Muscle of leg (tissue), 16 donors: ENCODE measurements at places on chromosomes 2 and 18.

DNA sequence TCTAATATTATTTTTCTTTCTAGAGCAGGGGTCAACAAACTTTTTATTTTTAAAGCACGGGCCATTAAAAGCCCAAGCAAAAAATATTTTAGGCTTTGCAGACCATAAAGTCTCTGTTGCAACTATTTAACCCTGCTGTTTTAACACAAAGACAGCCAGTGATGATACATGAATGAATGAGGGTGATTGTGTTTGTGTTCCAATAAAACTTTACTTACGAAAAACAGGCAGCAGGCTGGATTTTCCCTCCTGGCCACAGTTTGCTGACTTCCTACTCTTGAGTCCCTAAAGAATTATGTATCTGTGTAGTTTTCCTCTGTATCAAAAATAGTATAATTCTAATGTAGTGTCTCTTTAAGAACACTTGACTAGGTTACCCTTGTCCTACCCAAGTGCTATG lies 402.0 kb downstream of the ADCYAP1 start:
- H3K27ac ChIP-seq, result no peak overlapping the region
- H3K4me3 ChIP-seq, result no peak overlapping the region
- no peaks in the 10 kb centered on the region for H3K36me3 ChIP-seq
- no peaks in the 10 kb centered on the region for H3K27me3 ChIP-seq

GRCh38 chr18:60663060-60663989 lies 290.8 kb upstream of the MC4R start:
- no peaks in the 10 kb centered on the region for H3K27me3 ChIP-seq
- no peak overlapping the region for H3K27ac ChIP-seq
- no peak for DNase-seq
- no peaks in the 10 kb centered on the region for H3K4me1 ChIP-seq
- H3K4me3 ChIP-seq, result no peak overlapping the region
- H3K36me3 ChIP-seq, result no peaks in the 10 kb centered on the region

- no peaks in the 10 kb centered on the region for H3K36me3 ChIP-seq
- H3K27ac ChIP-seq, result no peak overlapping the region
- no peaks in the 10 kb centered on the region for H3K27me3 ChIP-seq
- H3K4me3 ChIP-seq, result no peak overlapping the region
Observed at GRCh38 chr2:215454519-215455246, 18.8 kb upstream of the FN1 start.

DNA sequence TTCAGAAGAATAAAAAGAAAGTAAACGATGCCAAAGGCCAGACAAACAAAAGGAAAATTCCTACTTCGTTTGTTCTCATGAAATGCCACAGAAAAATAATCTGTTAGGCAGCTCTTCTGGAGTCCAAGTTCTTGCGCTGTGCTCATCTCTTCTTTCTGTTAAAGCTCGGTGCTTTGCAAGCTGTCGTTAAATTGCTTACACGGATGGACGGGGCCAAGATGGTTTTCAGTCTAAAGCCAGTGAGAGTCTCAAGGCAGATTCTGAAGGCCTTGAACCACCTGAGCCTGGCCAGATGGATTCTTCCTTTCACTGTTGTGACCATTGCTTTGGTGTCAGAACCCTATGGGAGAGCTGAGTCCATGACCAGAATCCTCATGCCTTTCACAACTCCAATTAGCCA lies 97.6 kb upstream of the RMDN2 start:
- H3K36me3 ChIP-seq, result no peaks in the 10 kb centered on the region
- no peak for DNase-seq
- no peak overlapping the region for H3K4me3 ChIP-seq
- no peak overlapping the region for H3K27ac ChIP-seq
- H3K4me1 ChIP-seq, result peaks cover 30% of the 10 kb centered on the region
- H3K27me3 ChIP-seq, result no peaks in the 10 kb centered on the region

DNA sequence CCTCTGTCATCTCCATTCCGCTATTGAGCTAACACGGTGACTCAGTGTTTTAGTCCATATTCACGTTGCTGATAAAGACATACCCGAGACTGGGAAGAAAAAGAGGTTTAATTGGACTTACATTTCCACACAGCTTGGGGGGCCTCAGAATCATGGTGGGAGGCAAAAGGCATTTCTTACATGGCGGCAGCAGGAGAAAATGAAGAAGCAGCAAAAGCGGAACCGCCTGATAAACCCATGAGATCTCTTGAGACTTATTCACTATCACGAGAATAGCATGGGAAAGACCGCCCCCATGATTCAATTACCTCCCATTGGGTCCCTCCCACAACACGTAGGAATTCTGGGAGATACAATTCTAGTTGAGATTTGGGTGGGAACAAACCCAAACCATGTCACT lies 22.6 kb upstream of the CXXC1 start:
- H3K36me3 ChIP-seq, result no peaks in the 10 kb centered on the region
- peaks cover 5% of the 10 kb centered on the region for H3K27me3 ChIP-seq
- DNase-seq, result no peak
- H3K4me3 ChIP-seq, result no peak overlapping the region
- H3K27ac ChIP-seq, result no peak overlapping the region
- peaks cover 6% of the 10 kb centered on the region for H3K4me1 ChIP-seq

- no peaks in the 10 kb centered on the region for H3K27me3 ChIP-seq
- no peak overlapping the region for H3K4me3 ChIP-seq
- DNase-seq, result no peak
- H3K36me3 ChIP-seq, result no peaks in the 10 kb centered on the region
Observed at GRCh38 chr2:67346718-67347407, 50.3 kb upstream of the ETAA1 start.

DNA sequence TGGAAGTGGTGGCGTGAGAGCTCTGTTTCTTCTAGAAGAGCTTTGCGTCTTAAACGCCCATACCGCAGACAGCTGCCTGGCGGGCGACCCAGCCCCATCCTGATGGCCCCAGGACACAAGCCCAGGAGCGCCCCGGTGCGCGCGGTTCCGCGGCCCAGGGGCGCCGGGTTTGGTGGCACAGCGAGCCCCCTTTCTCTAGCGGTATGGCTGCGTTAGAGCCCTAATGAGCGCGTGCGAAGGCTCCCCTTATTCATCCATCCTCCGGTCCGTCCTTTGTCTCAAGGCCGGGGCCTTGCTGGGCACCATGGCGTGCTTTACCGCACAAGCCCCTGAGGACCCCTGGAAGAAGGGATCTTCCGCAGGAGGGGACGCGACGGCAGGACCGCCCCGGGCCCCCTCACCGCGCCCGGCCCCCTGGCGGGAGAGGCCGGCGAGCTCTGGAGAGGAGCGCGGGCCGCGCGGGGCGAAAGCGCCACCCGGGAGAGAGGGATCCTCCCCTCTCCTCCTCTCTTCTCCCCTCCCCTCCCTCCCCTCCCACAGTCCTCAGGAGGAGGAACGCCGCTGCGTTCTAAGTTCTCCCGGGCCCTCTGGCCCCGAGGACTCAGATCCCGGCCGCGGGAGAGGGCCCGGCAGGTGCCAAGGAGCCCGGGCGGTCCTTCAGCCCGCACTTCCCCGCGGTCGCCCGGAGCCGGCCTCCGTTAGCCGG lies 626 bp upstream of the SLC1A4 start:
- peak overlapping the region; percentile 60 for H3K4me3 ChIP-seq
- no peaks in the 10 kb centered on the region for H3K27me3 ChIP-seq
- no peaks in the 10 kb centered on the region for H3K36me3 ChIP-seq

- no peaks in the 10 kb centered on the region for H3K36me3 ChIP-seq
- no peaks in the 10 kb centered on the region for H3K4me1 ChIP-seq
- no peaks in the 10 kb centered on the region for H3K27me3 ChIP-seq
- no peak overlapping the region for H3K27ac ChIP-seq
- DNase-seq, result no peak
- H3K4me3 ChIP-seq, result no peak overlapping the region
Observed at GRCh38 chr18:57276829-57277228, 75.5 kb upstream of the ST8SIA3 start.

GRCh38 chr2:206535260-206535986 lies 92.1 kb downstream of the ADAM23 start:
- DNase-seq, result no peak
- no peaks in the 10 kb centered on the region for H3K4me1 ChIP-seq
- no peak overlapping the region for H3K4me3 ChIP-seq
- H3K27ac ChIP-seq, result no peak overlapping the region

GRCh38 chr2:188394931-188395472 lies 103.3 kb downstream of the GULP1 start:
- peaks cover 18% of the 10 kb centered on the region for H3K4me1 ChIP-seq
- no peak for DNase-seq
- H3K27me3 ChIP-seq, result no peaks in the 10 kb centered on the region
- no peak overlapping the region for H3K27ac ChIP-seq
- H3K4me3 ChIP-seq, result no peak overlapping the region

GRCh38 chr2:101697124-101698013 lies at the start of gene MAP4K4:
Gene MAP4K4 (plus strand): TSS chr2:101697707. CDS start chr2:101698081, 374 bp downstream.
- H3K27me3 ChIP-seq, result no peaks in the 10 kb centered on the region
- peaks cover 11% of the 10 kb centered on the region for H3K4me1 ChIP-seq
- peak within 1 kb of the TSS; percentile 89 for H3K27ac ChIP-seq
- DNase-seq, result peak; percentile 96

GRCh38 chr18:7255643-7256042 lies 24.8 kb downstream of the LRRC30 start:
- peaks cover 2% of the 10 kb centered on the region for H3K27me3 ChIP-seq
- H3K4me1 ChIP-seq, result peaks cover 13% of the 10 kb centered on the region
- no peak for DNase-seq
- no peak overlapping the region for H3K27ac ChIP-seq

- H3K4me3 ChIP-seq, result no peak overlapping the region
- no peaks in the 10 kb centered on the region for H3K4me1 ChIP-seq
- peak; percentile 35 for DNase-seq
Observed at GRCh38 chr18:7000484-7001096, 117.0 kb downstream of the LAMA1 start.

- no peaks in the 10 kb centered on the region for H3K4me1 ChIP-seq
- H3K27me3 ChIP-seq, result no peaks in the 10 kb centered on the region
- no peak overlapping the region for H3K27ac ChIP-seq
- H3K36me3 ChIP-seq, result no peaks in the 10 kb centered on the region
- H3K4me3 ChIP-seq, result no peak overlapping the region
- no peak for DNase-seq
Observed at GRCh38 chr2:224147174-224147573, 108.1 kb upstream of the SERPINE2 start.

DNA sequence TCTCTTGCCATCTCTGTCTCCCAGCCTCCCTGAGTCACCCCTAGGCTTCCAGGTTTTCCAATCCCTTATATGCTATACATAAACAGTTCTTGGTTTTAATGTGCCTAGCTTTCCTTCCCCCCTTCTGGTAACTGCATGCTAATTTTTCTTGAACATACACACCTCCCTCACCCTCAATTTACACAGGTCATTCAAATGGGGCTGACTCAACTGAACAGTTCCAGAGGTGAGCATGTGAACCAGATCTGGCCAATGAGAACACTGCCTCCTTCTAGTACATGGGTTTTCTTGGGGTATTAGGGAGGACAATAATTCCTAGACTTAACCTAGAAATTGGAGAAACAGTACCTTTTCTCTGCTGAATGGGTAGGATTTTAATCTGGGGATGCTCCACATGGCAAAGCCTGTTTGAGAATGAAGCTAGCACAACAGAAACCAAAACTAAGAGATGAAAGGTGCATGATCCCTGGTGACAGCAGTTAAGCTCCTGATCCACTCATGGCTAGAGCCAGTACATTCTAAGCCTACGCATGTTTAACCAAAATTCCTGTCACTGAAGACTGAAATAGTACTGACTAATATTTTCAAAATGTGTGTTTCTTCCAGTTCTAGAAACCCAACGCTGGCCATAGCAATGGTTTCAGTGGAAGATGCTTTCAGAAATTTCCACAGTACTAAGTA lies 11.8 kb downstream of the SLC25A12 start:
- no peak overlapping the region for H3K4me3 ChIP-seq
- H3K36me3 ChIP-seq, result no peaks in the 10 kb centered on the region
- no peak overlapping the region for H3K27ac ChIP-seq
- H3K4me1 ChIP-seq, result no peaks in the 10 kb centered on the region

GRCh38 chr18:13159579-13159978 lies 59.0 kb upstream of the LDLRAD4 start:
- no peaks in the 10 kb centered on the region for H3K4me1 ChIP-seq
- no peak overlapping the region for H3K4me3 ChIP-seq
- H3K27me3 ChIP-seq, result no peaks in the 10 kb centered on the region
- H3K27ac ChIP-seq, result no peak overlapping the region
- H3K36me3 ChIP-seq, result no peaks in the 10 kb centered on the region

- no peak overlapping the region for H3K4me3 ChIP-seq
- H3K36me3 ChIP-seq, result peaks cover 14% of the 10 kb centered on the region
- DNase-seq, result peak; percentile 85
- H3K4me1 ChIP-seq, result peaks cover 53% of the 10 kb centered on the region
- no peaks in the 10 kb centered on the region for H3K27me3 ChIP-seq
Observed at GRCh38 chr18:79438898-79439627, 43.3 kb downstream of the NFATC1 start.

DNA sequence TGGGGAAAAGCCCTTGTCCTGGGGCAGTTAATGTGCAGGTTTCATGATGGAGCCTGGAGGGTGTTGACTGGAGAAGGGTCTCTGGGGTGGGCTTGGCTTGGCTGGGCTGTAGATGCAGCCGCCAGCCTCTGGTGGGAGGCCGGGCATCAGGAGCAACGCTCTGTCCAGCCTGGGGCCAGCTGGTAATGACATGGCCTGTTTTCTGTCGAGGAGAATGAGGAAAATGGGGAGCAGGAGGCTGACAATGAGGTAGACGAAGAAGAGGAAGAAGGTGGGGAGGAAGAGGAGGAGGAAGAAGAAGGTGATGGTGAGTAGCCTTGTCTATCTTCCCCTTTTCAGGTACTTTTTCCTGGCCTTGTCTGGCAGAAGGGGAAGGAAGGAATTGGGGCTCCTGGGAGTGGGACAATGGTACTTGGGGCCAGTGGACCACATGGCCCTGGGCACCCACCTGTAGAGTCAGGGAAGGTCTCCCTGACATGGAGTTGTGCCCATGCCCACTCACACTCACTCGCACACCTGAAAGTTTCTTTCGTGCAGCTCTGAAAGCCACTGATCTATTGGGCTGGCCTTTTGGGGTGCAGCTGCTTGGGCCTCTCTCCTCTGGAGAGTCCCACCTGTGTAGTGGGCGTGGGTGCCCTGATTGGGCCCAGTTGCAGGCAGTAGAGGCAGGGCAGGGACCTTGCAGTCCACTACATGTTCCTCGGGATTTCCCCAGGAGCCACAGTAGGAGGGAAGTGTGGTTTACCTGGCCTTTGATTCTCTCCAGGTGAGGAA lies 3.5 kb downstream of the PTMA start:
- no peaks in the 10 kb centered on the region for H3K27me3 ChIP-seq
- H3K4me3 ChIP-seq, result peak overlapping the region; percentile 85
- H3K27ac ChIP-seq, result peak overlapping the region; percentile 91
- H3K36me3 ChIP-seq, result peaks cover 28% of the 10 kb centered on the region
- DNase-seq, result no peak

DNA sequence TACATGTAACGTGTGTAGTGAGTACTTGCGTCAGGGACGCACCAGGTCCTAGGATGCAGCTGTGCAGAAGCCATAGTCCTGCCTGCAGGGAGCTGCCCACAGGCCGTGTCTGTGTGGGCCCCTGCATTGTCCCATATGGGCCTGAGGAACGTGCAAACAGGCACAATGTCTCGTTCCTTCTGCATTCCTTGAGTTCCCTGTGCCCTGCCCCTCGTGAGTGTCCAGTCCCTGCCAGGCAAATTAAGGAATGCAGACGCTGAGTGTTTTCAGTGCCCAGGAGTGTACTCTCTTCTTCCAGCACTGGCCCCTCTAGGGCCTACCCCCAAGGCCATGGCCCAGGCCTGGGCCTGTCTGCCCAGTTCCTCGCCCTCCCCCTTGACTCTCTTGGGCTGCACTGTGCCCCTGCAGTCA lies 61.8 kb downstream of the FAM168B start:
- H3K27me3 ChIP-seq, result peaks cover 27% of the 10 kb centered on the region
- no peak overlapping the region for H3K27ac ChIP-seq
- no peak for DNase-seq

GRCh38 chr2:36708041-36708741 lies 11.7 kb downstream of the VIT start:
- H3K27ac ChIP-seq, result peak overlapping the region; percentile 10
- no peak overlapping the region for H3K4me3 ChIP-seq
- H3K36me3 ChIP-seq, result no peaks in the 10 kb centered on the region
- peaks cover 32% of the 10 kb centered on the region for H3K4me1 ChIP-seq
- H3K27me3 ChIP-seq, result no peaks in the 10 kb centered on the region
